ENCODE measurements at places on chromosomes 4 and X.

- no peak for DNase-seq
These were observed 6.2 kb downstream of the IL21 start for GRCh38 chr4:122614621-122615020.

- DNase-seq, result no peak
These were observed 39.5 kb upstream of the TMEM154 start for GRCh38 chr4:152719291-152719690.

GRCh38 chr4:57214654-57215411 is 104.6 kb upstream of the IGFBP7 start:
- no peak for DNase-seq

DNA sequence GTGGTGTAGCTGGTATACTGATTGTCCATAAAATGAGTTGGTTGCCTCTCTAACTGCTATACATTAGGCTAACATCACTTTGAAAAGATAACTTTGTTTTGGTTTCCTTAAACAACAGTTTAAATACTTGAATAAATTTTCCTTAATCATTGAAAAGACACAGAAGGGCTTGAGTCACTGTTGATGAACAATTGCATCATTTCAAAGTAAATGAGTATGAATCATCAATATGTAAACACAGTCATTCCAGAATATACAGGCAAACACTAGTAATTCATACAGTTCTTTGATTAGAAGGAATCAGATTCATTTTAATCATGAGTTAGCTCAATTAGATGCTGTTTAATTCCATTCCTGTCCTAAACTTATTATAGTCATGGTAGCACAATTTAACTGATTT is 160.6 kb downstream of the AFF2 start:
- no peak for DNase-seq

- peak; percentile 27 for DNase-seq
These were observed 18.6 kb downstream of the TRIM2 start for GRCh38 chr4:153222707-153223426.

DNA sequence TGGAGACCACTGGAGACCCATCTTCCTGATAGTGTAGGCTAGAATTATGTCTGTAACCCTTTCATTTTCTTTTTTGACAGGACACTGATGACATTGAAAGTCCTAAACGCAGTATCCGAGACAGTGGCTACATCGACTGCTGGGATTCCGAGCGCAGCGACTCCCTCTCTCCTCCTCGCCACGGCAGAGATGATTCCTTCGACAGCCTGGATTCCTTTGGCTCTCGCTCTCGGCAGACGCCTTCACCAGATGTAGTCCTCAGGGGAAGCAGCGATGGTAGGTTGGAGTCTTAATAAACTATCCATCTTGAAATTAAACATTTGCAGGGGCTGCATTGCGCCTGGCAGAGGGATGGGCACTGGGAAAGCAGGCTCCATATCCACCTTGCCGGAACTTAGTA is 75.4 kb downstream of the LIMCH1 start:
- no peak for DNase-seq

DNA sequence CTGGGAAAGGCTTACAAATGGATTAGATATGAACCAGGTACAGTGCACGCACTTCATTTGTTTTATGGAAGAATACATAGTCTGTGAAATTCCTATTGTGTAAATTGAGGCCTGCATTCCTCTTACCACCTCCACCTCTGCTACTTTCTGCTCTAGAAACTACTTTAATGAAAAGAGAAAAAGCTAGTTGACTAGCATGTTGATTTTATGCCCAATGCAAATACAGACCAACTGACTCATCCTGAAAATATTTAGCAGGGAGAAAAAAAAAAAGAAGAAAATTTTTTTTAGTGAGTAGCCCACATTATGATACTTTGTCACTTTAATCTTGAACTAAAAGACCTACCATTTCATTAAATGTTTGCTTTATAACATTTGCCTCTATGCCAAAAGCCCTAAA is 41.2 kb downstream of the DCLK2 start:
- DNase-seq, result no peak

GRCh38 chrX:11407331-11408108 is 114.3 kb downstream of the AMELX start:
- DNase-seq, result no peak

- no peak for DNase-seq
These were observed 141.8 kb upstream of the PRDX4 start for GRCh38 chrX:23525531-23525930.

- peak; percentile 69 for DNase-seq
These were observed 38.4 kb upstream of the PDLIM3 start for GRCh38 chr4:185573651-185574199.

- no peak for DNase-seq
These were observed 401.5 kb upstream of the DIPK2B start for GRCh38 chrX:45602151-45602550.

GRCh38 chr4:139207873-139208403 is 30.9 kb upstream of the ELF2 start:
- DNase-seq, result no peak

DNA sequence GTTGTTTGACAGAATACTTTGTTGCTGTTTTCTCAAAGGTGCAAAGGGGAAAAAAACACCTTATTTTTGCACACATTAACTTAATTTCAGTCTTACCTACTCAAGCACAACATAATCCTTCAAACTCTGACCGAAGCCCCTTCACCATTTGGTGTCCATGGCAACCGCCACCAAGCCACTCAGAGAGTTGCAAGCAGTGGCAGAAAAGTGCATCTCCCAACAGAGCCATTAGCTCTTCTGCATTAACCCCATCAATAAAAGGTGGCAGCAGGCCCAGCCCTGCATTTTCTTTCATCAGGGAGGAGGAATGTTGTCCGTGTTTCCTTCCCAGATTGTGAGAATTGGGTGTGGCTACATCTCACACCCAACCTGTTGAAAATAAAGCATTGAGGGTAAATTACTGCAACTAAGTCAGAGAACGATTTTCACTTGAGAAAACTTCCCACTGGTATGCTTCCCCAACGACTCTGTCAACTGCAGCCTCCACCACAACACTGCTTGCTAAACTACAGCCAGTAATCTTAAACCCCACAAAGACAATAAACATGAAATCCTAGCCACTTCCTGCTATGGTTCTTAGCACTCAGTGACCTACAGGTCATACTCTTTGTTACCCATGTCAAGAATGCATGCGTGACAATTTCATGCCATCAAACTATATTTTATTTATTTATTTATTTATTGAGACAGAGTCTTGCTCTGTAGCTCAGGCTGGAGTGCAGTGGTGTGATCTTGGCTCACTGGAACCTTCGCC is 154.0 kb downstream of the GRIA3 start:
- DNase-seq, result peak; percentile 25

- DNase-seq, result no peak
These were observed 316.7 kb downstream of the RPA4 start for GRCh38 chrX:97200454-97200853.

Data from NCI-H524 (cell line).